EL (cell line): ENCODE measurements at places on chromosomes 12 and 14.

DNA sequence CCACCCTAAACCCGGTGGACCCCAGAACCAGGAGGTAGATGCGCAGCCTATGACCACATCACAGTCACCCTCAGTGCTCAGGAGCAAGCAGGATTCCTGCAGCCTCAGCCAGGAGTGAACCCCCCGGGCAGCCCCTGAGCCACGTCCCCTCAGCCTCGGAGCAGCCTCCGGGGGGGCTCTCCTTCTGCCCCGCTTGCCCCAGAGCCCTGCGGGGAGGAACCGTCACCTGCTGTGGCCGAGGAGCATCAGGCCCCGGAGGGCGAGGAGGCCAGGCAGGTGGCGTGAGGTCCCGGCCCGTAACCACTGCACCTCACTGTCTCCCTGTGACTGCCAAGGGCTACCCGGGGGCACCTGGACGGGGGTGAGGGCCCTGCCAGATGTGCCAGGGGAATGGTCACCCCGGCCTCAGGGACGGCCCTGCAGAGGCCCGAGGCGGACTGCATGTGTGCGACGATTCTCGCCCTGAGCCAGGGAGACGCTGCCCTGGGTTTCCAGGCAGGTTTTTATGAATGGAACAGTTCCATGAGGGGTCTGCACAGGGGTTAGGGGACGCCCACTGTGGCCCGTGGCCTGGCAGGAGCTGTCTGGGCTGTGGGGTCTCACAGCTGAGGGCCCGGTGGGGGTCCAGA is 58.6 kb downstream of the FBRSL1 start:
- DNase-seq, result no peak

DNA sequence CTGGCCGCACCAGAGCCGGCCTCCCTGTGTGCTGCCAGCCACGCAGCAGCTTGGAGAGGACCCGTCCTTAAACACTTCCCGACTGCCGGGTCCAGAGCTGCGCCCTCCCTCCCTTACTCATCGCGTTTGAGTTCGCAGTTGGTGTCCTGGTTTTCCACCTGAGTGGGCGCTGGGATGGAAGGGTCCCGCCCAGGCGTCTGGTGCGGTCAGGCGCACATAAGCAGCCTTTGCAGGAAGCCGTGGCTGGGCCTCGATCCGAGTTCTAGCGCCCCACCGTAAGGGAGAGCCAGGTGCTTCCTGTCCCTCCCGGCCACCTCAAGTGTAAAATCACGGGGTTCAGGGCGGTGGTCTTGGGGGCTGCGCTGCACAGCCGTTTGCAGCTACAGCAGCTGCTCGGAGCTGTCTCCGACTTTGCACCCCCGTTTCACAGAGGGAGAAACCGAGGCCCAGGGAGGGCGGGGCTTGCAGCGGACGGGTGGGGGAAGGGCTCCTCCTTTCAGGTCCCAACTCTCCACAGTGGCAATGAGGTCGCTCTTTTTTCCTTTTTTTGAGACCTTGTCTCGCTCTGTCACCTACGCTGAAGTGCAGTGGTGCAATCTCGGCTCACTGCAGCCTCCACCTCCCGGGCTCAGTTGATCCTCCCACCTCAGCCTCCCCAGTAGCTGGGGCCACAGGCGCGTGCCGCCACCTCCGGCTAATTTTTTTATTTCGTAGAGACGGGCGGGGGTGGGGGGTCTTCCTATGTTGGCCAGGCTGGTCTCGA is 51.3 kb downstream of the LRCOL1 start:
- no peak for DNase-seq

- DNase-seq, result peak; percentile 77
Measured at GRCh38 chr12:92619730-92620684, 82.8 kb upstream of the PLEKHG7 start.

- DNase-seq, result no peak
Measured at GRCh38 chr12:110165540-110166159, 41.5 kb downstream of the IFT81 start.

GRCh38 chr12:54138219-54138618 is 50.6 kb downstream of the SMUG1 start:
- DNase-seq, result no peak

DNA sequence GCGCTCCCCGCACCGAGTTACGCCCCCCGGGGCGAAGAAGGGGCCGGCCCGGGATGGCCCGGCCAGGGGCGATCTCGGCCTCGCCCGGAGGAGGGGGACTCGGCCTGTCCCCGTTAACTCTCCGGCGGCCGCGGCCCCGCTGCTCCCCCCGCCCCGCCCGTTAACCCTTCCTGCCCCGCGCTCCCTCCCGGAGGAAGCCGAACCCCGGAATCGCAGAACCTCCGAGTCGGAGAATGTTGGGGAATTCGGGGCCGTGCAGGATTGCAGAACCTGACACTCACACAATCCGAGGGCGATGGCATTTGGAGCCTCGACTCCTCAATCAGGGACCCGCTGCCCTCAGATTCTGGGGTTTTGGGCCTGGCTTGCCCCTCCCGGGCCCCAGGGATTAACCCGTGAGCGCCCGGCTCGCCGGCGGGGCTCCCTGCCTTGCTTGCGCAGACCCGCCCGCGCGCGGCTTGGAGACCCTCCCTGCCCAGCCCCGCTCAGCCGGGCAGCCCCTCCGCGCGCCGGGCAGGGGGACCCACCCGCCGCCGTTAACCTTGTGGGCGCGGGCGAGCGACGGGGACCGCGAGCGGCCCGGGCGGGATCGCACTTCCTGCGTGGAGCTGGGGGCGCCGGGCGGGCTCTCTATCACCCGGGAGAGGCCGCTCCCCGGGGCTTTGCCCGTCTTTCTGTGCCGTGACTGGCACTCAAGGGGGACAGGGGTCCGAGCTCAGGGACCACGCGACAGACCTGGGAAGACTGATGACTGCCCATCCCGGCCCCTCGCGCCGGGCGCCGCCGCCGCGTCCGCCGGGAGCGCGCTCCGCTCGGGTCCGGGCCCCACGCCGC is 18.8 kb downstream of the BEGAIN start:
- no peak for DNase-seq

GRCh38 chr12:24643120-24644119 is 305.5 kb downstream of the BCAT1 start:
- no peak for DNase-seq

DNA sequence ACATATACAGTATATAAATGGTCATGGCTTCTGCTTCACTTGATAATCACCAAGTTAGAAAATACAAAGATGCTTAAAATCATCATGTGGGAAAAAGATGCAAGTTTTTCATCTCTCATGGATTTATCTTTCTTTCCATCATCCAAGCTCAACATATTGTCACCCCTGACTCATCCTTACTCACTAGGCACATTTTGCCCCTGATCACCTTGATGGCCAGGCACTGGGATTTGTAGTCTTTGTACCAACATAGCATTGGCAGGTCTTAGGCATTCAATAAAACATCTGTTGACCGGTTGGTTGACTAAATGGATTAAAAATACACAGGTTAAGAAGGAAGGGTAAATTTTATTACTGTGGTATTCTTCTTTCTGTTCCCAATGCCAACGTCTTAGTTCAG is 28.1 kb downstream of the KLHDC2 start:
- DNase-seq, result peak; percentile 6

DNA sequence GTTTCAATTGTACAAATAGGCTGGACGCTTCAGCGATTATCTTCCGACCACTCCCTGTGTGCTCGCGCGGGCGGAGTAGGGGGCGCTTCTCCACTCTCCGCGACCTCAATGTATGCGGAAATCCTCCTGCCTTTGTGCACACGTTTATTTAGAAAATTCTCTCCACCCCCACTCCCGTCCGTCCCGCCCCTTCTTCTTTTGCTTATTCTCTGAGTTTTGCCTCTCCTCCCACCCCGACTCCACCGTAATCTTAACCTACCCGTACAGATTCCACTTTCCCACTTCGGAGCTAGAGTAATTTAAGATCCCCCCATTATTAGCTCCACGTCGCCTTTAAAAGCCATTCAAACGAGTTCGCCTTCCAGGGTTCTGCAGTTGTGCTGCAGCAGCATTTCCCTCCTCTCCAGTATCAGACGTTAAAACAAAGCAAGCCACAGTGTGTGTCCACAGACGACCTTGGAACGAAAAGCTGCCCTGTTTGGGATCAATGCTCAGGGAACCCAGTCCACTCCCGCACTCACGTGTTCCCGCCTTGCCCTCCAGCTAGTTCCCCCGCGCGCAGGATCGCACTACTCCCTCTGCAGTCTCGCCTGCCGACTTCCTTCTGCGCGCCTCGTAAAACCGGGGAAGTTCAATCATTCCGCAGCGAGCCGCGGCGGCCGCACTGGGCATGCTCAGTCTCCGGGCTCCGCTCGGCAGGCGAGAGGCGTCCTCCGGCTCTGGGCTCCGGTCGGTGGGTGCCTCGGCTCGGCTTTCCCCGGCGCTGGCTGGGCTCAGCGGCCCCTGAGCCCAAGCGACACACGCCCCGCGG is at the start of gene ANO6:
ANO6 (plus strand) TSS at position 677 of the 811 bp plus-strand sequence. CDS start 227 bp downstream, outside the sequence.
- DNase-seq, result peak; percentile 89

DNA sequence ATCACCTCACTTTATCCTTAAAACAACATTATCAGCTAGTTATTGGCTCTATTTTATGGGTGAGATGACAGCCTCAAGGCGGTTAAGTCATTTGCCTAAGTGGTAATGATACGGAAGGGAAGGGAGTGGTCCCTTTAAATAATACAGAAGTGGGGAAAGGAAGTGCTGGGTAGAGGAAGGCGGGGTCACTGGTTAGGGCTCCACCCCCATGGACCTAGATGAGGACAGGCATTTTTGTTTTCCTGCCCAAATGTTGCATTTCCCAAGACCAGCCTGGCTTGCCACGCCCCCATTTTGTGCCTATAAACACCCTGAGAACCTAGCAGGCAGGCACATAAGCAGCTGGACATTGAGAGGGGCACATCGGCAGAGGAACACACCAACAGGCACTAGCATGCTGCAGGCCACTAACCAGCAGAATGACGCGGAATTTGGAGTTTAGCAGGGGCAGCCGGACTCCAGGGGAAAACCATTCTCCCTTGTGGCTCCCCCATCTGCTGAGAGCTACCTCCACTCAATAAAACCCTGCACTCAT is 100.9 kb downstream of the EPS8 start:
- DNase-seq, result no peak

GRCh38 chr14:104486222-104486923 is 93.2 kb upstream of the C14orf180 start:
- DNase-seq, result no peak

- no peak for DNase-seq
Measured at GRCh38 chr12:71688961-71689570, 3.2 kb downstream of the TMEM19 start.

- peak; percentile 40 for DNase-seq
Measured at GRCh38 chr14:66403183-66403582, 83.0 kb upstream of the CCDC196 start.
